Globus pallidus (tissue), 1 donor: ENCODE measurements at places on chromosomes 1 and 21.

DNA sequence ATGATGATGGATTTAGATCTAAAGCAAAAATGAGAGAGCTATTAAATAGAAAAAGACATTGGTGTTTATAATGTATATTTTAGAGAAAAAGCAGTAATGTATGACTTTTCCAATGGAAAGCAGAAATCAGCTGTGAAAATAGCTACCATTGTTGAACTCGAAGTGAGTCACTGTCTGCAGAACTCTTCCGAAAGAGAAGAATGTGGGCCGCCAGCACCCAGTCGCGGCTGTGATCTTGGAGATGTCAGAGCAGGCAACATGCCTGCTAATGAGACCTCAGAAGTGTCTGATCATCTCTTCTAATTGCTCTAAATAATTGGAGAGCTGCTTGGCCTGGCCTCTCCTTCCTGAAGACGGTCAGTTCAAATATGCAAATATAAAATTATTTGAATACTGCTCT lies 333.6 kb upstream of the RUNX1 start:
- no peak for DNase-seq

GRCh38 chr21:37117204-37117603 lies 44.1 kb downstream of the TTC3 start:
- no peak for DNase-seq

DNA sequence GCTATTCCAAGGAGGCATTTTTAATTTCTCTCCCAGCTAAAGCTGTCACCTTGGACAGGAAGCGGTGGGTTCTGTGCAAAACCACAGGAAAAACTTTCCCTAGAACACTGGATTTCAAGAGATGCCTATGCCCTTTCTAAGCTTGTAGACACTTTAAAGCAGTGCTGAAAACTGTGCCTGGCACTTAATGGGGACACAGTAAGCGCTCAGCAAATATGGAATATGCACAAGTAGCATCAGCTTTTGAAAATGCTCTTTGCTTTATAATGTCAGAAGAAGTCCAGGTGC lies 50.9 kb upstream of the TARBP1 start:
- no peak for DNase-seq

GRCh38 chr1:2503554-2504224 lies 22.7 kb downstream of the PANK4 start:
- DNase-seq: no peak

GRCh38 chr1:210757677-210758076 lies 376.3 kb downstream of the KCNH1 start:
- DNase-seq: no peak

- DNase-seq: no peak
Measured at GRCh38 chr21:44379515-44379848, 26.1 kb downstream of the TRPM2 start.

DNA sequence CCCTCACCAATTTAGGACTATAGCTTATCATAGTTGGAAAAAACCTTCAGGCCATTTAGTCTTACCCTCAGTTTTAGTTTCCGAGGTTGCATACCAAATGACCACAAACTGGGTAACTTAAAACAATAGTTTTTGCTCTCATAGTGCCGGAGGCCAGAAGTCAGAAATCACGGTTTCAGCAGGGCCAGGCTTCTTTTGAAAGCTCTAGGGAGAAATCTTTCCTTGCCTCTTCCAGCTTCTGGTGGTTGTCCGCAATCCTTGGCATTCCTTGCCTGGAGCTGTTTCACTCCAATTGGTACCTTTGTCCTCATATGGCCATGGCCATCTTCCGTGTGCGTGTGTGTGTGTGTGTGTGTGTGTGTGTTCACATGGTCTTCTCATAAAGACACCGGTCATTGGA lies 12.4 kb upstream of the PLXNA2 start:
- DNase-seq: no peak

- no peak for DNase-seq
Measured at GRCh38 chr1:162189345-162189744, 119.9 kb downstream of the NOS1AP start.

DNA sequence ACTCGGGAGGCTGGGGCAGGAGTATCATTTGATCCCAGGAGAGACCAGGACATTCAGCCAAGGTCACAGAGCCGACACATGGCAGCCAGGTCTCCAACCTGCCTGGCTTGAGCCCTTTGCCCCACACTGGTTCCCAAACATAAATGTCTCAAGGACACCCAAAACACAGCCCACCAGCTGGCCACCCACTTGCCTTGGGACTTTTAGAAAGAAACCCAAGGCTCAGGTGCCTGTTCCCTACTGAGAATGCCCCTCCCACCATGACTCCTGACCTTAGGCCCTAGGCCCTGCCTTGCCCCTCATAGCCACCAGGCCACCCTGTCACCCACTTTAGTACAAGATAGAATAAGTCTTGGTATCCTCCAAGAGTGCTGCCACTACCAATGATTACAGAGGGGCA lies 41.9 kb upstream of the LRP8 start:
- no peak for DNase-seq

DNA sequence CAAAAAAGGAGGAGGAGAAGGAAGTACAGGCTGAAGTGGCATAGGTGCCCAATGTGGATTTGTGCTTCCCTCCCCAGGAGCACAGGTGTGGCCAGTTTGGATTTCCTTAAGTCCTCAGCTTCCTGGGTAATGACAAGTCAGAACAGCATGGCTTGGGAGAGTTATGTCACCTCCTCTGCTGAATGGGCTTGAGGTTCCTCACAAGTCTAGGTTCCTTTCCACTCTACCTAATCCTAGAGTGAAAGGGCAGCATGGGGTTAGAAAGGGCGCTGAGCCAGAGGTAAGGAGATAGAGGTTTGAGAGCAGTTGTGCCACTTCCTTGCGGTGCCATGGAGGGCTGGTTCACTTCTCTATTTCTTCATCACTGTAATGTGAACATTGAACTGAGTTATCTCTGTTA lies 35.5 kb upstream of the IL20 start:
- DNase-seq: no peak

DNA sequence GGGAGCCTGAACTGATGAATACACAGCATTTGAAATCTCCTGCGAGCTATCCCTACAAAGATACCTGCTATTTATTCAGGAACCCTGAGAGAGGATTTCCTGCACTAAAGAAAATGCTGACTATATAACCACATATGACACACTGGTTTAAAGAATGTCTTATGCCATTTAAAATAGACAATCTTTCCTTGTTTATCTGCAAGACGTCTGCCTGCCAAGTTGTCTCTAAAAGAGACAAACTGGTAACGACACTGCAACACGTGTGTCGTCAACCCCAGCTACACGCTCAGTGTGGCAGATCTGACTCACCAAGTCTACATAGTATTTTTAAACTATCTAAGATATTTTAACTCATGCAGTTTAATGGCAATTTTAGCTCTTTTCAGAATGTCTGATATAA lies 42.7 kb downstream of the APP start:
- no peak for DNase-seq

DNA sequence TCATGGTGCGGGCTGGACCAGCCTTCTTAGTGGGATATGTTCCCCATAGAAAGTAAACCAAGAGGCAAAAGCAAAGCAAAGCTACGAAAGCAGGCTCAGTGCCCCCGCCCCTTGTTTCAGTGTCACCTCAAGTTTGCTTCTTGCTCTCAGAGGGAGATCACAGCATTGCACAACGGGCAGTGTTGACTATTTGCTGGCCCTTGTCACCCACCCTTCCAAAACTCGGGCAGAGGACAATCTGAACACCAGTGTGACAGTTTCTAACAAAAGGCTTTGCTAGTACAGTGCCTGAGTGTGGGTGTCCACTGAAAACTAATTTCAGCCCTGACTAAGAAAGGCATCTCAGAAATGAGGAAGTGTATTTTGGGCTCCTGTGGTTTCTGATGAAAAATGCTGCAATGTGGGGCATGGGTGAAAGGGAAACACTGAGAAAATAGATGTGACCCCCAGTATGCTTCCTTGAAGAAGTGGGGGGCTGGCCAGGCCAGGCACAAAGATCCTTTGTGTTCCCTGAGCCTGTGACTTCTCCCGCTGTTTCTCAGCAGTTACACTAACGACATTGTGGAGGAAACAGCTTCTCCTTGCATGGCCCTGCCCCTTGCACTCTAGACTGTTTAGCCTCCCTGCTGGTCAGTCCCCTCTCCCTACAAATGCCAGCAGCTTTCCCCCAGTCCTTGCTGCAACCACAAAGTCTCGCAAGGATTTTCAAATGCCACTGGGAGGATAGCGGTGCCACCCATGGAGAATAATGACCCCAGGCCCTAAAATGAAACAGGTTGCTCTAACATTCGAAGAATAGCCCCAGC lies 33.3 kb upstream of the KCNE1 start:
- DNase-seq: peak; percentile 79

DNA sequence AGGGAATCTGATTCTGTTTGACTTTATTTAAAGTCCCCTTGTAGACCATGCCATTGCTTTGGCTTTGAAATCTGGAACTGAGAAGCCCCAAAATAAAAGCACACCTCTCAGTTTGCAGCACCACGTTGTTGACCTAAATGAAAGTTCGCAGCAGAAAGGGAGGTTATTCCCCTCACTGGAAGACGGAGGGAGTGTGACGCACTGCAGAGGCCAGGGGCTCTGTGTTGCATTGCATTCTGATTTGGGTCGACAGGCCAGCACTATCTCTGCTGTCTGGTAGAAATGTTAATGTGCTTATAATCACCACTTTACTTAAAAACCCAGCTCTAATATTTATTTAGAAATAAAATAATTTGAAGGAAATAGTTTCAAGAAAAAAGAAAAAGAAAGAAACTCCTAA lies 675.2 kb upstream of the NR5A2 start:
- DNase-seq: peak; percentile 5

- no peak for DNase-seq
Measured at GRCh38 chr1:113784104-113784779, 25.0 kb upstream of the PHTF1 start.

GRCh38 chr1:244657421-244657820 lies 4.5 kb downstream of the DESI2 start:
- DNase-seq: no peak

DNA sequence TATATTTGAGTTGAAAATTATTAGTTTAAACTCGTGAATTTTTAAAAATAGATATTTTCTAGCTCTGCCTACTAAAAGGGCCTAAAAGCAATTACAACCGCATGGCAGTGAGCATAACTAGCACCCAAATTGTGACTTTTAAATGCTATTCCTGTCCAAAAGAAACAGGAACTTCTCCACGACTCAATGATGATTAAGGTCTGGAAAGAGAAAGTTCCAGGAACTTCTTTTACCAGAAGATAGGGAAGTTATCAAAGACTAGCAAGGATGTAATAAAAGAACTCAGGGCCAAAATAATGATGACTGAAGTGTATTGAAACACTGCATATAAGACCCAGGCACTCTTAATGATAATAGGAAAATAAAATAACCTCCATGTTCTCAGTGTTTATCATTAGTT lies 313.0 kb downstream of the PLPP3 start:
- no peak for DNase-seq
